ENCODE measurements at places on chromosomes 6 and 20.

DNA sequence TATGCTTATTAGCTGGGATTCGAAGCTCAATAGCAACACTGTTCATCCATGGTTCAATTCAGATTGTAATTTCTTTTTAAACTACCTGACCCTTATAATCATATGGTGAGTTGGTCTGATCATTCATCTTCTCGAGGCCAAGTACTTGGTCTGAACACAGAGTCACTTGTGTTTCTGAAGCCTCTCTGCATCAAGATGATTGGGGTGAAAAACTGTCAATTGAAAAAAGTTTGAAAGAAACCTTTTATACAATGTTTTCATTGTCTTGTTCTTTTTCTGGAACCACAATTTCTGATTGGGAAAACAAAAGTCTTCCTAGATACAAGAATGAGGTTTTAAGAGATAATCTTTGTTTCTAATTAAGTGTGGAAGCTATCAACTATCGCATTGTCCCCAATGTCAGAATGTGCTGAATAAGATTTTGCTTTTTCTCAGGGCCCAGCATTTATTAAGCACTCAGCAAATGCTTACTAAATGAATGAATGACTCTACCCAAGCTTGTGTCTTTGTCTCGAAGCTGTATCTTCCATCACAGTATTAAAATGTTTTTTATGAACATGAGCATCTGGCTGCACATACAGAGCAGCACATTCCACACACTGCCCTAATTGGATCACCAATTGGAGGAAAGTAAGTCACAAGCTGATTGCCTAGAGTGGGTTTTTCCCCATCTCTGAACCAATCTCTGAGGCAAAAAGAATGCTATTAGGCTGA lies 45.0 kb upstream of the MOXD1 start:
- no peak for DNase-seq
- no peak overlapping the region for H3K4me3 ChIP-seq
- no peaks in the 10 kb centered on the region for H3K4me1 ChIP-seq
- H3K36me3 ChIP-seq, result no peaks in the 10 kb centered on the region
- H3K27me3 ChIP-seq, result no peaks in the 10 kb centered on the region

DNA sequence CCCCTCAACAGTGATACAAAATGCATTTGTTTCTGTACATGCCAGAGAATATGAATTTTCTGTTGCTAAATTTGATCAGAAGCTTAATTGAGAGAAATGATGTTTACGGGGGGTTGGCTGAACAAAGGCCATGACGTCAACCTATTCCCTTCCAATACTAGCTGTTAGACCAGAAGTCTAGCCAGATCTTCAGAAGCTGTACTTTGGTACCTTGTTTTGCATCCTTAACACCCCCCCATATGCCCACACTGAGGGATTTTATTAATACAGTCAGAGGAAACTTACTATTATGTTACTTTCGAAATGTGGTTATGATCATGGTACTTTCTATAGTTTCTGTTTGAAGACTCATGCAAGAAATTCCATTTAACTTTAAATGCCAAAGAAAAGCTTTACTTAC lies 3.1 kb downstream of the NCOA7 start:
- H3K27ac ChIP-seq, result no peak overlapping the region
- H3K27me3 ChIP-seq, result no peaks in the 10 kb centered on the region
- peaks cover 13% of the 10 kb centered on the region for H3K4me1 ChIP-seq
- H3K4me3 ChIP-seq, result no peak overlapping the region
- peaks cover 9% of the 10 kb centered on the region for H3K36me3 ChIP-seq

GRCh38 chr6:48597951-48598350 lies 487.0 kb upstream of the PTCHD4 start:
- no peaks in the 10 kb centered on the region for H3K36me3 ChIP-seq
- no peaks in the 10 kb centered on the region for H3K4me1 ChIP-seq
- no peaks in the 10 kb centered on the region for H3K27me3 ChIP-seq
- no peak for DNase-seq

DNA sequence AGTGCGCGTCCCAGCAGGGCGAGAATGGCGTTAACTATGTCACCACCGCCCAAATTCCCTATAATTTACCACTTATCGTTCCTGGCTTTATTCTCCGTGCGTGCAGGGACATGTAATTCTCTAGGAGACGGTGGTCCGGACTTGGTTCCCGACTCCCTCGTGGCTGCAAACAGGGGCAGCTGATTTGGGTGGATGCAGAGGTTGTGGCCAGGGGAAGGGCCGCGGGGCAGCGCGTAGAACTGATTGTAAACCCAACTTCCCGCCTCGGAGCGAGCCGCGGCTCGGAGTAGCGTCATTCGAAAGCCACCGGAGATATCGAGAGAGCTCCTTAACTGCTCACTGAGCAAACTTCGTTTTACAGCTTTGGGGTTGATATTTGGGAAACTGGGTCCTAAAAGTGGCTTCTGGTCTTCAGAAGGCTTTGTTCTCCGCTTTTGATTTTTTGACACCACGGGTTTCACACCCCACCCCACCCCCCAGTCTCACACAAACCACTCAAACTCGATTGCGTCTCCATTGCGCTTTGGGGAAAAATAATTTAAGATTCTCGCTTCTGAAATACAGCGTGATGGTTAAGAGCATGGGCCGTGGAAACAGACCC lies 17.5 kb upstream of the ZSCAN9 start:
- no peak for DNase-seq
- H3K4me1 ChIP-seq, result peaks cover 23% of the 10 kb centered on the region
- peaks cover 74% of the 10 kb centered on the region for H3K27me3 ChIP-seq

- no peaks in the 10 kb centered on the region for H3K36me3 ChIP-seq
- DNase-seq, result no peak
- no peaks in the 10 kb centered on the region for H3K27me3 ChIP-seq
- H3K4me3 ChIP-seq, result no peak overlapping the region
Measured at GRCh38 chr6:145267076-145267867, 468.0 kb downstream of the EPM2A start.
